ENCODE measurements at places on chromosomes 13 and 19. TPM values are rescaled to one million over a fixed set of nuclear protein-coding genes. Genes with fewer than 3 reads are reported as not detected.

DNA sequence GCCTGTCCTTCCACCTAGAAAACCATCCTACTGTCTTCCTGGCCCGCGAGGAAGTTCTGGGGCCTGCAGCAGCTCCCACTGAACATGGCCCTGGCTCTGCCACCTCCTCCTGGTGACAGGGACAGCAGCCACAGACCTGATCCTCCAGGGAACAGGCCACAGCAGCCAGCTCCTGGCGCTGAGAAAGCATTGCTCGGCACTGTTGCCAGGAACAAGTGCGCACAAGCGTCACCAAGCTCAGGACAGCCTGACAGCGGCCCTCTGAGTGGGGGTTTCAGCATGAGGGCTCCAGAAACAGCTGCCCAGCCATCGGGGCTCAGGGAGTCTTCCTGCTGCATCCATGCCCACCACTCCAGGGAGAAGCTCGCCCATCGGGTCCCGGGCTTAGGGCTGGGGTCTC is 21.9 kb downstream of the AP3D1 start:
- no peak overlapping the region for H3K27ac ChIP-seq
- H3K4me3 ChIP-seq: no peak overlapping the region
- no peaks in the 10 kb centered on the region for H3K4me1 ChIP-seq
- peaks cover 12% of the 10 kb centered on the region for H3K36me3 ChIP-seq
- no peaks in the 10 kb centered on the region for H3K27me3 ChIP-seq

- H3K27ac ChIP-seq: no peak overlapping the region
- H3K4me3 ChIP-seq: no peak overlapping the region
- no peaks in the 10 kb centered on the region for H3K27me3 ChIP-seq
- peaks cover 6% of the 10 kb centered on the region for H3K4me1 ChIP-seq
- no peaks in the 10 kb centered on the region for H3K36me3 ChIP-seq
- no peak for DNase-seq
Measured at GRCh38 chr19:35081201-35081600, 34.4 kb upstream of the FXYD3 start.

DNA sequence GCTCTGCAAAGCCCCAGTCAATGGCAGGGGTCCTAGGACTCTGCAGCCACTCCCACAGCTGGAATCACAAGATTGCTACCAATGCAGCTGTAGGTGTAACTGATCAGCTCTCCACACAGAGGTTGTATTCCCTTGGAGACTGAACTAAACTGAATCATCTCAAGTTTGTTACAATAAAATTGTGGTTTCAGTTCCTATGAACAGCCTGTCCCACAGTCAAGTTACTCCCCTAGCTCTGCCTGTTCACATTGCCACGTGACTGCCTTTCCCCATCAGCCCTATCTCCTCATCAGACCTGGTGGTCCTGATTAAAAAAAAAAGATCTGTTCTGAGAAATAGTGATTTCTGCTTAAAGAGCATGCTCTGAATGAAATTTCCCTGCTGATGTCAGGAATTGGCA is 287.9 kb upstream of the NBEA start:
- H3K27ac ChIP-seq: no peak overlapping the region
- no peak for DNase-seq
- no peaks in the 10 kb centered on the region for H3K4me1 ChIP-seq
- no peaks in the 10 kb centered on the region for H3K36me3 ChIP-seq
- no peaks in the 10 kb centered on the region for H3K27me3 ChIP-seq

DNA sequence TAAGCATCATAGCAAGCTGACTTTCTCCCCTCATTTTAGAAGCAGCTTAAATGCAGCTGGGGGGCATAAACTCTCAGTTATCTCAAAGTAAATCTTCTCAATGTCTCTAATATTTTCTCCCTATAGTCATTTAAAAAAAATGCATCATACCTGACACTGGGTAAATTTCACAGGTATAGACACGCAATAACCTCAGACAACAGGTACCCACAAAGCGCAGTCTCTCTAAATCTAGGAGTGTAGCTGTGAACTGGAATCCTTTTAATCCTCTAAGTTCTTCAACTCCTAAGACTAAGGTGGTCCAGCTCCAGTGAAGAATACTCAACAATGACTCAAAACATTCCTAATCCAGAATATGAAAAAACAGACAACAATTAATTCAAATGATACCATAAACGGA is 141.2 kb downstream of the MYCBP2 start:
- peaks cover 79% of the 10 kb centered on the region for H3K36me3 ChIP-seq
- no peak overlapping the region for H3K4me3 ChIP-seq
- H3K4me1 ChIP-seq: no peaks in the 10 kb centered on the region
- H3K27me3 ChIP-seq: no peaks in the 10 kb centered on the region
- no peak for DNase-seq
- H3K27ac ChIP-seq: no peak overlapping the region

DNA sequence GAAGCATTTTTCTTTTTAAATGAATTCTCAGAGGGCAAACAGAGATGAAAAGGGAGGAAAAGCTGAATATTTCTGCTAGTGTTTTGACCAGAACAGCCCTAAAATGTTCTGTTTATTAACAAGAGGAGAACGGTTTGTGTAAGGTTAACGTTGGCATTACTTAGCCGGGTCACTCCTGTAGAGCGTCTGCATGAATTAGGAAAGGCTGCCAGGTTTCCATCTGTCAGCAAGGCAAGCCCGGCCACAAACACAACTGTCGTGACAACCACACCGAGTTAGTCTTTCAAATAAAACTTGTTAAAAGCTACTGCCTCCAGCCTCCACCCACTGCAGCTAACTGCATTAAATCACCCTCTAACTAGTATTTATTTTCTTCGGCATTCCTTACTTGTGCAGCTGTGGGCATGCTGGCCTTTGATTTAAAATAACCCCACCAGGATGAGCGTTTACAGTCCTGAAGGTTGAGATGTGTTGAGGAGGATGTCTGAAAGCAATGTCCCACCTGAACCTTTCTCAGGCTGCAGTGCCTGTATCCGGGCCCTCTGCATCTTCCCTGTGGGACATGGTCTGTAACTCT is 527.9 kb downstream of the FGF9 start:
- no peaks in the 10 kb centered on the region for H3K27me3 ChIP-seq
- no peak overlapping the region for H3K27ac ChIP-seq
- H3K36me3 ChIP-seq: no peaks in the 10 kb centered on the region
- no peak for DNase-seq

Gene ZNF763
- 19.0 TPM for total RNA-seq

Gene SHISA7
- total RNA-seq: 1.1 TPM

DNA sequence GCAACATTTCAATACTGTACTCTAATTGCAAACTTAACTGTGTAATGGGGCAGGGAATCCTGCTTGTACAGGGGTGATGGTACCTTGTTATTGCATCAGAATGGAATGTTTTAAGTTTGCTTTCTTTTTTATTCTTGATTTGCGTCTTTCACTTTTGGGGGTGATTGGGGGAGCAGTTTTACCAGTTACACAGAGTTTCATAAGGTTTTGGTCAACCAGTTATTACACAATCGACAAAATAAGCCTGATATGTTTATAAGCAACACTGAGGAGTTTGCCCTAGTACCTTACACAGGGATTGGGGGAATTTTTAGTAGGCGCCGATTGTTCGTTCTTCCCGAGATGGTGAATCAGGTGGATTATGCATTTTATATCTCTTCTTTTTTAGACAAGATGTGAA is 2.7 kb downstream of the KLF5 start:
- peak overlapping the region; percentile 77 for H3K4me3 ChIP-seq
- no peaks in the 10 kb centered on the region for H3K27me3 ChIP-seq
- H3K27ac ChIP-seq: peak overlapping the region; percentile 41
- H3K4me1 ChIP-seq: peaks cover 17% of the 10 kb centered on the region
- DNase-seq: no peak

GRCh38 chr19:18123819-18124218 is 26.2 kb downstream of the MAST3 start:
- H3K27ac ChIP-seq: no peak overlapping the region
- no peak overlapping the region for H3K4me3 ChIP-seq
- peaks cover 65% of the 10 kb centered on the region for H3K36me3 ChIP-seq
- H3K27me3 ChIP-seq: no peaks in the 10 kb centered on the region

GRCh38 chr13:18996627-18997051 is 185.0 kb downstream of the TUBA3C start:
- H3K27me3 ChIP-seq: no peaks in the 10 kb centered on the region
- no peaks in the 10 kb centered on the region for H3K4me1 ChIP-seq
- no peak for DNase-seq
- no peaks in the 10 kb centered on the region for H3K36me3 ChIP-seq
- no peak overlapping the region for H3K27ac ChIP-seq
- H3K4me3 ChIP-seq: no peak overlapping the region

DNA sequence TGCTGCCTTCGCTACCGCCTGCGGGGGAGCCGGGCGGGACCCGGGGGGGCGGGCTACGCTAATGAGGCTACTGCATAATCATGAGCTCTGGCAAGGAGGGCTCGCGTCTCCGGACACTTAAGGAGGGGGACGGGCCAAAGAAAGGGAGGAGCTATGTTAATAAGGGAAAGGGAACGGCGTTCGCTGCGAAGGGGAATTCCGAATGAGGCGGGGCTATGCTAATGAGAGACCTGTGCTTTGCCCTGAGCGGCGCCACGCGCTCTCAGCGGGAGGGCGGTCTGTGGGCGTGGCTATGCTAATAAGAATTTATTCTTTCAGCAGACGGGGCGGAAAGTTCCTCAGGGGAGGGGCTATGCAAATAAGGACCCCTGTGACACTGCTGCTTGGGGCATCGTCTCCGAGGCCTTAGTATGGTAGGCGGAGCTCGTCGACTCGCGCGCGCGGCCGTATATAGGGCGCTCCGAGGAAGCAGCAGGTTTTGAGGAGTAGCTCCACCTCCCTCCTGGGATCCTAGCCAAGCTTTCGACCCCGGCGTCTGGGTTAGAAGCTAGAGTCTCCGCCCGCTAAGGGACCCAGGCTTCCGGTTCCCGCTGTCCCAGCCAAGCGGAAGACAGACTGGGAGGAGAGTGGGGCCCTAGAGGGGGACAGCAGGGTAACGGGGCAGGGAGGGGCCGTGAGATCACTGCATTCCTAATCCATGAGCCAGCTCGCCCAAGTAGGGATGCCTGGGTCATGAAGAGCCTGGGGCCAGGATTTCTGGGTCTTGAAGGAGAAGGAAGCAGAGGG is at the start of gene RRAS:
TSS of gene RRAS (minus strand) at position 31 of the 786 bp plus-strand sequence. CDS start 45 bp downstream, outside the sequence.
- no peaks in the 10 kb centered on the region for H3K36me3 ChIP-seq
- peak; percentile 99 for DNase-seq
- peak within 1 kb of the TSS; percentile 100 for H3K27ac ChIP-seq
- no peaks in the 10 kb centered on the region for H3K27me3 ChIP-seq
- peak within 1 kb of the TSS; percentile 56 for H3K4me3 ChIP-seq

Gene LSM14A
- 68.4 TPM for total RNA-seq

DNA sequence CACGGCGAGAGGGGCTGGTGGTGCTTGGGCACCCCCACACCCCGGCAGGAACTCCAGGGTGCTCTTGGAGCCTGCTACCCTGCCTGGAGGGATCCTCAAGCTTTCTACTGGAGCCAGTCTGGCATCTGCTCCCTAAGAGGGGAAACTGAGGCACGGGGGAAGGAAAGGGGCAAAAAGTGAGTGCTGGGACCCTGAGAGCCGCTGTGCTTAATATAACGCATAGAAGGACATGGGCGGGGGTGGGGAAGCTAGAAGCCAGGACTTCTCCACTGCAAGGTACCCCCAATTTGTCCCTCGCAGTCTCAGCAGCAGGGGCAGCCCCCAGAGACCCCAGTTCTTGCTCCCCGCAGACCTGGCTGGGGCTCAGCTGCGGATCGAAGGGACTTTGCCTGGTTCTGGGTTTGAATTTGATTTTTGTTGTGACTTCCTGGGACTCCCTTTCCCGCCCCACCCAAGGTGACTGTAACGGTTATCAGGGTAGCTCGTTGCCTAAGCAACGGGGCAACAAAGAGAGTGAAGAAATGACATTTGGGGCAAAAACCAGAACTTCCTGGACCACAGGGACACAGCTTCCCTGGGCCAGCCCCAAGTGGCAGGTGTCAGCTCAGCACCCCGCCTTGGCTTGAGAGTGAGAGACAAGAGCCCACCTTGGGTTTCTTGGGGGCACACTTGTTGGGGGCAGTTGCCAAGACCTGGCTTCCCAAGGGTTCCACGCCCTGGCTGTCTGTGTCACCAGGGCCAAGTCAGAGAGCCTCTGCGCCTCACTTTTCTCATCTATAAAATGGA is 638 bp downstream of the ADGRE5 start:
- H3K36me3 ChIP-seq: no peaks in the 10 kb centered on the region
- H3K4me3 ChIP-seq: peak overlapping the region; percentile 54
- H3K4me1 ChIP-seq: peaks cover 5% of the 10 kb centered on the region

Gene FUZ
- 19.0 TPM for total RNA-seq

GRCh38 chr13:113938246-113938645 is 35.6 kb downstream of the C13orf46 start:
- H3K4me3 ChIP-seq: no peak overlapping the region
- no peaks in the 10 kb centered on the region for H3K36me3 ChIP-seq
- no peaks in the 10 kb centered on the region for H3K4me1 ChIP-seq
- no peak for DNase-seq
- H3K27ac ChIP-seq: no peak overlapping the region

- peaks cover 5% of the 10 kb centered on the region for H3K4me1 ChIP-seq
- DNase-seq: no peak
- peaks cover 27% of the 10 kb centered on the region for H3K27me3 ChIP-seq
- H3K36me3 ChIP-seq: no peaks in the 10 kb centered on the region
Measured at GRCh38 chr19:16889883-16890460, 1.2 kb downstream of the F2RL3 start.

Gene IFI30
- total RNA-seq: 25.1 TPM

- no peak for DNase-seq
- H3K4me1 ChIP-seq: no peaks in the 10 kb centered on the region
- no peaks in the 10 kb centered on the region for H3K36me3 ChIP-seq
Measured at GRCh38 chr19:1944916-1945561, 4.1 kb downstream of the CSNK1G2 start.

- no peak for DNase-seq
- H3K27me3 ChIP-seq: no peaks in the 10 kb centered on the region
- no peaks in the 10 kb centered on the region for H3K4me1 ChIP-seq
- no peak overlapping the region for H3K4me3 ChIP-seq
Measured at GRCh38 chr19:5314012-5314906, 26.4 kb downstream of the PTPRS start.

DNA sequence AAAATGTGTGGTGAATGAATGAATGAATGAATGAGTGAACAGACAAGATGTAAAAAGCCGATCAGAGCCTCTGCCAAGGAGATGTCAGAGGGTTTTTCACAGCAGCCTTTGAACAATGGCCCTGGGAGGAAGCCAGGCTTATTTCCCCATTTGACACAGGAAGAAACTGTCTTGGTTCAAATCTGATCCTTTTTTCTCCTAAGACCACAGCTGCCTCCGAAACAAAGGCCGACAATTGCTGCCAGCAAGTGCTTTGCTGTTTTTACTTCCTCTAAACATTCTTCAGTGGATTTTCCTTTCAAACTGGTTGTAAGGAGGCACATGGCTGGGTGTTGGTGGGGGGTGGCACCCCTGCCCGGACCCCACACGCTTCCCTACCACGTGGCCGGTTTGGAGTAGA is 44.2 kb upstream of the HOMER3 start:
- H3K4me1 ChIP-seq: no peaks in the 10 kb centered on the region
- no peaks in the 10 kb centered on the region for H3K27me3 ChIP-seq
- H3K27ac ChIP-seq: peak overlapping the region; percentile 58
- peaks cover 5% of the 10 kb centered on the region for H3K36me3 ChIP-seq
- no peak for DNase-seq
- no peak overlapping the region for H3K4me3 ChIP-seq

GRCh38 chr13:43346427-43346826 is 323.0 kb downstream of the DNAJC15 start:
- no peaks in the 10 kb centered on the region for H3K4me1 ChIP-seq
- H3K27me3 ChIP-seq: no peaks in the 10 kb centered on the region
- no peak overlapping the region for H3K27ac ChIP-seq

- H3K4me3 ChIP-seq: no peak overlapping the region
- no peak overlapping the region for H3K27ac ChIP-seq
- peaks cover 77% of the 10 kb centered on the region for H3K36me3 ChIP-seq
- no peaks in the 10 kb centered on the region for H3K27me3 ChIP-seq
Measured at GRCh38 chr13:98900442-98900841, 77.4 kb downstream of the DOCK9 start.

- H3K27me3 ChIP-seq: no peaks in the 10 kb centered on the region
- H3K27ac ChIP-seq: no peak overlapping the region
- H3K4me1 ChIP-seq: no peaks in the 10 kb centered on the region
- DNase-seq: no peak
Measured at GRCh38 chr13:61795580-61795979, 379.9 kb upstream of the PCDH20 start.

Gene NBEA
- 11.9 TPM for total RNA-seq
